Caco-2 (cell line): ENCODE measurements at places on chromosomes 12 and 14. TPM values are rescaled to one million over a fixed set of nuclear protein-coding genes. Genes with fewer than 3 reads are reported as not detected.

The SAMD15 gene
- total RNA-seq, result 0.82 and 1.5 TPM in 2 replicates

The ZDHHC22 gene
- not detected in 2 replicates for total RNA-seq

The DNAH10 gene
- 0.16 and 0.45 TPM in 2 replicates for total RNA-seq

The POU6F1 gene
- 4.1 and 5.3 TPM in 2 replicates for total RNA-seq

The HOXC9 gene
- total RNA-seq, result 2.9 and 3.1 TPM in 2 replicates

The LYZ gene
- total RNA-seq, result 16.8 and 16.9 TPM in 2 replicates

The OSGEP gene
- total RNA-seq, result 63.1 and 64.3 TPM in 2 replicates
